Effector memory CD4-positive, alpha-beta T cell (primary cell): ENCODE measurements at places on chromosomes 11 and 22.

- no peak for DNase-seq
These were observed 18.1 kb downstream of the TRMU start for GRCh38 chr22:46353483-46354105.

GRCh38 chr11:111978028-111978771 is 41.1 kb downstream of the DIXDC1 start:
- no peak for DNase-seq

GRCh38 chr22:19853058-19853878 is 1.4 kb downstream of the GNB1L start:
- DNase-seq: no peak

DNA sequence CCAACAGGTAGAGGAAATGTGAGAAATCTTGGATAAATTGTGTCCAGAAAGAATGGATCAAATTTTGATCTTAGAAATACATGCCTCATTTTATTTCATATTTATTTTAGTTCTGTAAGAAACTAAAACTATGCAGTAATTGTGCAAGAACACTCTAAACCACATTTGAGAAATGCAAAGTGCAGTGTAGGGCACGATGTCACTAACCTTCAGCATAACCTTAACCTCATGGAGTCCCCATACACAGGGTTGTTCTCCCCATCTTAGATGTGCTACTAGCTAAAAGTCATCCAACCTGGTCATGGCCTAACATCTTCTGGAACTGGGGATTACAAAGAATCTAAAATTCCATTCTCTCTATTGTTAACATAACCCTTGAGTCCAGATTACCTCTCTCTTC is 48.4 kb upstream of the ARHGAP42 start:
- no peak for DNase-seq

DNA sequence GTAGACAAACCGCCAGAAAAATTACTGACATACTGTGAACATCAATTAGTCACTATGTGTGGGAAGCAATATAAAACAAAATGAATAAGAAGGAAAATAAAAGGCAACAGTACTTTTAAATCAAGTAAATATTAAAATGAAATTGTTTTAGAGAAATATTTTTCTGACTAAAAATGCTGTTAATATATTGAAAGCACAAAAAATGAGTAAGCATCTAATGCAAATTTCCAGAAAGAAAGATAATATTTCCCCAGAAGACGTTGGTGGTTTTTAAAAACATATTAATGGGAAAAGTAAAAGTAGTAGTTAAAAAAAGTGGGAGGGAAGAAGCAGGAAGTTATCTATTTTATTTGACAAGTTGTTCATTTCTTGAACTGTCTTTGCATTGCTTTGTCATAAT is 16.5 kb downstream of the XKR3 start:
- DNase-seq: no peak

GRCh38 chr22:25780673-25781072 is 38.7 kb downstream of the MYO18B start:
- DNase-seq: no peak

- no peak for DNase-seq
These were observed 406.2 kb downstream of the METTL15 start for GRCh38 chr11:28514391-28514790.
